Chondrocyte (in vitro differentiated cells): ENCODE measurements at places on chromosomes 1 and 21.

GRCh38 chr1:184945678-184946412 is 28.5 kb downstream of the NIBAN1 start:
- DNase-seq, result no peak

DNA sequence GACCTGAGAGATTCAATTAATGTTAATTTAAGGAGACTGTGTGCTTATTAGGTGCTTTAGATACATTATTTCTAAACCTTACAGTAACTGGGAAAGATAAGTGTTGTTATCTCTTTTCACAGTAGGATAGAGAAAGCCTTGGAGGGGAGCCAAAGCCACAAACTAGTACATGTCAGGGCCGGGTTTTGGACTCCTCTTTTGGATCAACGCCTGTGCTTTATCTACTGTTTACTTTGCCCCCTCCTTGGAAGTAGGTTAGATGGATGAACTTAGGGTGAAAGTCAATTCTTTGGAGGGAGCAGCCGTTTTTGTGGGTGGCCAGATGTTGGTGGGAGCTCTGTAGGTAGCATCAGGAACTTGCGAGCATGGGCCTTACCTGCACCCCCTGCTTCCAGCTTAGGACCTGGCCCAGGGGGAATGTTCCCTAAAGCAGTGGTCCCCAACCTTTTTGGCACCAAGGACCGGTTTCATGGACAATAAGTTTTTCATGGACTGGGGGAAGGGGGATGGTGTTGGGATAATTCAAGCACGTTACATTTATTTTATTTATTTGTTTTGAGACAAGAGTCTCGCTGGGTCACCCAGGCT is 1.7 kb downstream of the HHAT start:
- DNase-seq, result no peak

DNA sequence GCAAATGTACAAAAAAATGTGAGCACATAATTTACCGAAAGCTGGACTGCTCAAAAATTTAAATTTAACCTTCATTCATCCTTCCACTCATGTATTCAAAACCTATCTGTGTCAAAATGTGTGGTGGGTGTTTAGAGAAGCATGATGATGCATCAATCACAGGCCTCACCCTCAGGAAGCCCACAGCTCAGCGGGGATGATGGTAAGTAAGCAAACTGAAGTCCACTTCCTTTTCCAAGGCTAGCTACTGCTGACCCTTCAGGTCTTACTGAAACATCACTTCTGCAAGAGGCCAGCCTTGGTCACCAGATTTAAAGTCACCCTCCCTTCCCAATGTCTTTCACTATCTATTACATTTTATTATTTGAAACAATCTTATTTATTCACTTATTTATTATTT is 254.5 kb downstream of the DNM3 start:
- no peak for DNase-seq

GRCh38 chr1:170402476-170403311 is 129.3 kb upstream of the GORAB start:
- no peak for DNase-seq

DNA sequence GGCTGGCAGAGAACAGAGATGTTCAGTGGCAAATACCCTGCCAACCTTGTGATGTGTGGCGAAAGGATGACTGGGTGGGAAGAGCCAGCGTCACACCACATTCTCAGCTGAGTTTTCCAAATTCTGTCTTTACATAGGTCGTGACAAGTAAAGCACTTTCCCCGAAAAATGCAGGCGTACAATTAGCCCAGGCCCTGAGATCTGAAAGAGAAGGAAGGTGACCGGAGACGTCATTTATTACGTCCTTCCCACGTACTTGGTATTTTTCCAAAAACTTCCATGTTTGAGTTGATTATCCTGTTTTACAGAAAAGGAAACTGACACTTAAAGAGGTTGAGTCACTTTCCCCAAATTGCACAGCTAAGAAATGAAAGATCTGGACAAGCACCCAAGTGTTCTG is 413.3 kb downstream of the PRDM2 start:
- DNase-seq, result no peak

- DNase-seq, result no peak
These were observed 102.4 kb upstream of the ST6GALNAC5 start for GRCh38 chr1:76764638-76765454.

DNA sequence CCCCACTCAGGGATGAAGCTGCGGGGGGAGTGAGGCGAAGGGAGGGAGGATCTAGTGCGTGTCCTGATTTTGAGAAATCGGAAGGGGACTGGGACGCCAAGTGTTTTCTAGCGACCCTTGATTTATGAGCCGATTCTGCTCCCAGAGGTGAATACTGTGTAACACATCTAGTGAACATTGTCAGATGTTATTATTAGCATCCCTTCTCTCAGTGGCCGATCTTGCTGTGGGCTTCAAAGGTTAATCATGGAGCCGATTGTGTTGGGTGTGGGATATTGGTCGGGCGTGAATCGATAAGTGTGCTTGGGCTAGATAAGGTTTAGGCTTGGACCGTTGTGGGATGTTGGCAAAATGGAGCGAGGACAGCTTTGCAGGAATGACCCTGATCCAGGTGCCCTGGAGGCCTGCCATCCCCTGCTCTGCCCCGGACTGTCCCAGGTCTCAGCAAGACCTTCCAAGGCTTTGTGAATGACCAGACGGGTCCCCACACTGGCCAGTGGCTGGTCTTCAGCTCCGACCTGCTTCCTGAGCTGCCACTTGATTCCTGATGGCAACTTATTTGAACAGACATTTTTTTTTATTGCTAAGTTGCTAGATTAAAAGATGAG is 2.2 kb downstream of the AJAP1 start:
- no peak for DNase-seq

DNA sequence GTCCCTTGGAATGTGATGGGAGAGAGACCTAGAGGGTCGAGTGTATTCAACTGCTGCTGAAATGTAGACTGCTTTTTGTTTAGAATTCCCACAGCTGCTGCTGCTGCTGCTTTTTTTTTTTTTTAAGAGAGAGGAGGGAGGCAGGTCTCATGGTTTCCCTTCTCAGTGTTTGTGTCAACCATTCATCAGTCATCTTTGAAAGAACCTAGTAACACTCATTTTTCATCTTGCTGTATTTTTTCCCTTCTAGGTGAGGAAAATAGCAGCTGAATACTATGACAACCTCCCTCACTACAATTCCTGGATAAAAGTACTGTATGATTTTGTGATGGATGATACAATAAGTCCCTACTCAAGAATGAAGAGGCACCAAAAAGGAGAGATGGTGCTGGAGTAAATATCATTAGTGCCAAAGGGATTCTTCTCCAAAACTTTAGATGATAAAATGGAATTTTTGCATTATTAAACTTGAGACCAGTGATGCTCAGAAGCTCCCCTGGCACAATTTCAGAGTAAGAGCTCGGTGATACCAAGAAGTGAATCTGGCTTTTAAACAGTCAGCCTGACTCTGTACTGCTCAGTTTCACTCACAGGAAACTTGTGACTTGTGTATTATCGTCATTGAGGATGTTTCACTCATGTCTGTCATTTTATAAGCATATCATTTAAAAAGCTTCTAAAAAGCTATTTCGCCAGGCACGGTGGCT is 9.2 kb downstream of the DEGS1 start:
- DNase-seq, result no peak

- no peak for DNase-seq
These were observed 648.2 kb upstream of the NEGR1 start for GRCh38 chr1:72930528-72930927.

DNA sequence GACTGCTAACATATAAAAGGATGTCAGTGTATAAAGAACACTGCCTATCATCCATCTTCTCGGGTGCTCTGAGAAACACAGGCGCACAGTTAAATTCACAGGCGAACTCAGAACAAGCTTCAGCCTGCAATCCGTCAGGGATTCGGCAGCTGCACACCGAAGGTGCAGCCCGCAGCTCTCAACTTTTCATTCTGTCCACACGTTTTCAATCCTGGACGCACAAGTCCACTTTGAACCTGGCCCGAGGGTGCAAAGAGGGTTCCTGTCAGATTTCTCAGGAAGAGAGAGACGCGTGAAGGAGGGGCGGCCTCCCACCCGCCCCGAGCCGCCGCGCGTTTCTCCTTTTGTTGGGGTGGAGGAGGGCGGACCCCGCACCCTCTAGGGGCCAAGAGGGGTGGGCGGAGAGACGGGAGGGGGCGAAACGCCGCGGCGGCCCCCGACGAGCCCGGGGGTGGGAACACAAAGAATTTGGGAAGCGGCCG is 724 bp downstream of the DOCK7 start:
- no peak for DNase-seq

DNA sequence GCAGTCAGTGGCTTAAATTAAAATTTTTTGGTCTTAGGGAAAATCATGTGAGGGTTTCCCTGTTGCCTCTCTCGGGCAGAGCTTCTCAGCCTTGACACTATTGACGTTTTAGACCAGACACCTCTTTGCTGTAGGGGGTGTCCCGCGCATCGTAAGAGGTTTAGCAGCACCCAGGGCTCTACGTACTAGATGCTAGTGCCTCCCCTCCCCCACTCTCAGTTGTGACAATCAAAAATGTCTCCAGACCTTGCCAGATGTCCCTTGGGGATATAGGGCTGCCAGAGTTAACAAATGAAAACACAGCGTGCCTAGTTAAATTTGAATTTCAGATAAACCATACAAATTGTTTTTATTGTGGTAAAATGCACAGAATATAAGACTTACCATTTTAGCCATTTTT is 293.3 kb downstream of the DISC1 start:
- DNase-seq, result no peak

DNA sequence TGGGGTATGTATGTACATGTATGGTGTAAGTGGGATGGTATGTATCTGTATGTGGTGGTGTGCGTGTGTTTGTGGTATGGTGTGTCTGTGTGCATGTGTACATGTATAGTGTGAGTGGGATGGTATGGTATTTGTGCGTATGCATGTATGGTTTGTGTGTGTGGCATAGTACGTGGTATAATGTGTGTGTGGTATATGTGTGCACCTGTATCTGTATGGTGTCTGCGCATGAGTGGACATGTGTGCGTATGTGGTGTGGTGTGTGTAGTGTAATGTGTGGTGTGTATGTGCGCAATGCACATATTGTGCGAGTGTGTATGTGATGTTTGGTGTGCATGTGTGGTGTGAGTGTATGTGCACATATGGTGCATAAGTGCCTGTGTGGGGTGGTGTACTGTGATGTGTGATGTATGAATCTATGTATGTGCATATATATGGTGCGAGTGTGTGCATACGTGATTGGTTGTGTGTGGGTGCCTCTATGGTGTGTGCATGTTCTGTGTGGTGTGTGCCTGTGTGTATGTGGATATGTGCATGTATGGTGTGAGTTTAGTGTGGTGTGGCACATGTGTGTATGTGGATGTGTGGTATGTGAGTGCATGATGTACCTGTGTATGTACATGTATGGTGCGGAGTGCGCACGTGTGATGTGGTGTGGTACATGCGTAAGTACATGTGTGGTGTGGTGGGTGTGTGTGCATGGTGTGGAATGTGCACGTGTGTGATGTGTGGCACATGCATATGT is 38.8 kb downstream of the WDR4 start:
- no peak for DNase-seq

DNA sequence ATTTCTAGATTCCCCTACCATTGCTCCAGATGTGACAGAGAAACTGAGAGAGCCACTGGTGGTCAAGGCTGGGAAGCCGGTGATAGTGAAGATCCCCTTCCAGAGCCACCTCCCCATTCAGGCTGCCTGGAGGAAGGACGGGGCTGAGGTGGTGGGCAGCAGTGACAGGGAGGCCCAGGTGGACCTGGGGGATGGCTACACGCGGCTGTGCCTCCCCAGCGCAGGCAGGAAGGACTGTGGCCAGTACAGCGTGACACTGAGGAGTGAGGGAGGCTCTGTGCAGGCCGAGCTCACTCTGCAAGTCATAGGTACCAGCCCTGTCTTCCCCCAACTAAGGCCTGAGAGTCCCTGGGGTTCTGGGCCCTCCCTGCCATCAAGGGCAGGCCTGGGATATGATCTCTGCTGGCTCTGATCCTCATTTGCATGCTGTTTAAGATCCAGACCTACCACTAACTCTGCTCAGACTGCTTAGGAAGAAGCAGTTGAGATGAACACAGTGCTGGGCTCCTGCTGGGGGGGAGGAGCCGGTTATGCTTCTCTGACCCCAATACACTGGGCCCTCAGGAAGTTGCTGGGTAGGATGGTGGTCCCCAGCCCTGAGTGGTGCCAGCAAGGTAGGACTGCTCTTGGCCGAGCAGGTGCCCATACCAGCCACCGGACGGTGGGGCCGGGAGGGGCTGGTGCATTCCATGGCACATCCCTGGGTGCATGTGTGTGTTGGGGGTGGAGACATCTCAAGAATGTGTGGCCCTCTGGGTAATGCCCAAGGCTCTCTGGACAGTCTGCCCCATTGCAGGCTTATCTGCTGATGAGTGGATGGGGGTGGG is 25.1 kb downstream of the IGFN1 start:
- no peak for DNase-seq

DNA sequence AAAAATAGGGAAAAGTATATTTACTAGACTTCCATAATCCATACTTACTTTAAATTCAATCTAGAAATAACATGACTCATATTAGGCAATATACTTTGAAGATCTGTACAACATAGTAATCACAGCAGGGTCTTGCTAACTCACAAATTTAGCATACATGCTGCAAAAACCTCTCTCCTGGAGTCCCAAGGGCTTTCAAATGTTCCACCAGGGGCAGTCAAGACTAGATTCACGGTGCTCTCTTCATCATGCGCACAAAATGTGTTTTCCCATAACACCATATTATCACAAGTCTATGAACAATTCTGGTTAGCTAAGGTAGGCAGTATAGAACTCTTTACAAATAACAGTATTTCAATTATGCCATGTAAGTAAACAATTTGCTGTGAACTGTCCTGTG is 45.8 kb downstream of the SSX2IP start:
- DNase-seq, result no peak

DNA sequence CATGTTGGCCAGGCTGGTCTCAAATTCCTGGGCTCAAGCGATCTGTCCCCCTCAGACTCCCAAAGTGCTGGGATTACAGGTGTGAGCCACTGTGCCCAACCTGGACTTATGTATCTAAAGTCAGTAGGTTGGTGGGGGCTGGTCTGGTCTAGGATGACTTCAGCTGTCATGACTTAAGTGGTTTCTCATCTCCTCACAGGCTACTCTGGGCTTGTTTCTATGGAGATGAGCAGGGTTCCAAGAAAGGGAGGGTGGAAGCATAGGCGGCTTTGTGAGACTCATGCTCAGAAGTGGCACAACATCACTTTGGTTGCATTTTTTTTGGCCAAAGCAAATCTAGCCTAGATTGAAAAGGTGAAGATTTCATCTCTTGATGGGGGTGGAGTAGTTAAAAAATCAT is 115.9 kb upstream of the IVNS1ABP start:
- no peak for DNase-seq

GRCh38 chr1:226995365-226996332 is 55.6 kb downstream of the COQ8A start:
- DNase-seq, result no peak

GRCh38 chr1:205335692-205336091 is 14.1 kb upstream of the NUAK2 start:
- no peak for DNase-seq

DNA sequence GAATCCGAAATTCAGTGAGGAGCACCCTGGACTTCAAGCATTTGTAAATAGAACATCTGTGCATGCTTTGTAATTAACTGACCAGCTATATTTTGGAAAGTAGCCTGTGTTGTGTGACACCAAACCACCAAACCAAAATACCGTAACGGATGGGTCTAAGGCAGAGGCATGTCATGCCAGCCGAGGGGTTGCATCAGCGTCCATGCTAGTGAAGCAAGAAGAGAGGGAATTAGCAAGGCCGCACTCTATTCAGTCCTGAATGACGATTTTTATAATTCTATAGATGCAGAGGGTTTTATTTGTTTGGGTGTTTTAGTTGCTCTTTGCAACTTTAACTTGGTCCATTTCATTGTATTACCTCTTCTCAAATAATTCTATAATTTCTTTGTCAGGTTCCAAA is 116.8 kb upstream of the SMYD2 start:
- DNase-seq, result no peak
